NCI-H1105 (cell line): ENCODE measurements at places on chromosomes 7 and 10.

DNA sequence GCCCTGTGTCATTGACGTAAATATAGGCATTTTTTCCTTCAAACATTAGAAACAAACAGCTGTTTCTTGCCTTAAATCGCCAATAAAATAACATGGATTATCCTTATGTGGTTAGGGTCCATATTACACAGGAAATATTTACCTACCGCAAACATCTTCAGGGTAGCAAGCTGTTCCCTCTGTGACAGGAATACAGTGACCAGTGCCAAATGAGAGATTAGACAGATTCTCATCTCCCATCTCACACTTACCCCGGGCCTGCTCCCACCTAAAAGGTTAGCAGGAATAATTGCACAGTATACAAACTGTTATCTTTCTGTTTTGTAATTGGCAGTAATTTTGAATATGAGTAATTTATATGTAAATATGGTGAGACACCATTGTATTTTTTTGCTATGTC is 16.5 kb downstream of the MKI67 start:
- DNase-seq = no peak

DNA sequence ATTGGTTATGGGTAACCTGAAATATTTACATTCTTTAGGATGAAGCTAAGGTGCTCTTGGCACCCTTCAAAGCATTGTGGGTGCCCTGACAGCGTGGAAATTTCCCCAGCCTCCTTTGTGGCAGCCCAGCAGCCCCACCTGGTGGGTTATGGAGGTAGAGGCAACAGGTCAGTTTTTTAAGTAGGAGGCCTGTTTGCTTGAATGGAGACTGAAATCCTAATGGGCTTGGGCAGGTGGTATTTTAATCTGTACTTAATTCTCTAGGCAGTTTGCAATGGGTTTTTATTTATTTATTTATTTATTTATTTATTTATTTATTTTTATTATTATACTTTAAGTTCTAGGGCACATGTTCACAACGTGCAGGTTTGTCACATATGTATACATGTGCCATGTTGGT is 139.4 kb downstream of the EPC1 start:
- no peak for DNase-seq

- DNase-seq = no peak
Measured at GRCh38 chr7:80908360-80908797, 10.5 kb downstream of the SEMA3C start.

- DNase-seq = no peak
Measured at GRCh38 chr10:14510346-14510745, 179.6 kb upstream of the FRMD4A start.

- no peak for DNase-seq
Measured at GRCh38 chr7:150867605-150868004, 15.3 kb downstream of the AOC1 start.

DNA sequence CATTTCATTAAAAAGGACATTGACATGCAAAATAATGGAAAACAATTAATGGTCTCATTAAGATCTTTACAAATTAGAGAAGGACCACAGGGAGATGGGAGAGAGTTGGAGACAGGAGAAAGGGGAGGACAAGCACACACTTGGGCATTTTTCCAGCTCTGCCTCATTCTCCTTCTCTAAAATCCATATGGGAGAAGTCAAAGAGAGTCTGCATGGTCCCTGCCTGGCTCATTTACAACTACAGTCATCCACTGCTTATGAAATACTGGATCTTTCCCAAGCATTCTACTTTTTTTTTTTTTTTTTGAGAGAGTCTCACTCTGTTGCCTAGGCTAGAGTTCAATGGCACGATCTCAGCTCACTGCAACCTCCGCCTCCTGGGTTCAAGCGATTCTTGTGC is 518.9 kb upstream of the CELF2 start:
- no peak for DNase-seq
